Hematopoietic multipotent progenitor cell (in vitro differentiated cells): ENCODE measurements at places on chromosomes 6 and 20.
A peak's percentile ranks its signal among the peaks of the same experiment; 100 is the strongest.

DNA sequence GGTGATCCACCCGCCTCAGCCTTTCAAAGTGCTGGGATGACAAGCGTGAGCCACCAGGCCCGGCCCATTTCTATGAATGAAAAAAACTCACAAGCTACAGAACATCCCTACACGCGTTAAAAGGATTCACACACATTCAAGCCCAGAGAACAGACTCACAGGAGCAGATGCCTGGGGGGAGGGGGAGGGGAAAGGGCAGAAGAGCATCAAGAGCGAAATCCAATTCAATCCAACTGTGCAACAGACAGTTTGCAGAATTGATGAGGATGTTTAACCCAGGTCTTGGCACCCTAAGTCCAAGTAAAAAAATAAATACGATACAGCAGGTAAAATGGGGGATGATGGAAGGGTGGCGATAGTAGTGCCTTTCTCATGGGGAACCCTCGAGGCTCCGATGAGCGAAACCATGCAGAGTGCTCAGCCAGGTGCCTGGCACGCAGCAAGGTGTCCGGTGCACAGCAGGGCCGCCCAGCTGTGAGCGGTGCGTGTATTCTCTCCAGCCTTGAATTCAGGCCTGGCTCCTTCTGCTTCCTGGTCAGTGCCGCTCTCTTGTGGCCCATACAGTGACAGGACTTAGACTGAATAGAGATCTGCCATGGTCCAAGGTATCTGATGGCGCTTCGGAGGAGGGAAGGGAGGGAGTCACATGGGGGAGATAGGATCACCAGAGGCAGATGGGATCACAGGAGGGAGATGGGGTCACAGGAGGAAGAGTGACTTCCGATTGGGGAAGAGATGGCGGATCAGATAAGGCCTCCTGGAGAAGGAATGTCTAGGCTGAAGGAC is 35.4 kb upstream of the ANGPT4 start:
- no peak for DNase-seq

DNA sequence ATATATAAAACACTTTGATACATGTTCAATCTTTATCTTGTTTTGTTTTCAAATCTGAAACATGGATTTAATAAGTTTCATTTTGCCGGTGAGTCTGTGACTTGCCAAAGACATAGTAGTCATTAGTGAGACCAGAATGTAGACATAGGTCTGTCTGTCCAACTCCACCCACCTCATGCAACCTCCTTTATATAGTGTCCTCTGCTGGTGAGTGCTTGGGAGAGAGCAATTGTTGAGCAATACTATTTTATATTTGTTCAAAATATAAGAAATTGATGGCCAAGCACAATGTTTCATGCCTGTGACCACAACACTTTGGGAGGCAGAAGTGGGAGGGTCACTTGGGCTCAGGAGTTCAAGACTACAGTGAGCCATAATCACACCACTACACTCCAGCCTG is 10.8 kb upstream of the LY86 start:
- DNase-seq: no peak

GRCh38 chr6:127288705-127289104 is 22.0 kb downstream of the RNF146 start:
- no peak for DNase-seq

GRCh38 chr20:41191562-41192500 is 54.5 kb downstream of the PLCG1 start:
- no peak for DNase-seq

- peak; percentile 85 for DNase-seq
Measured at GRCh38 chr6:35737413-35738211, 780 bp downstream of the ARMC12 start.

- no peak for DNase-seq
Measured at GRCh38 chr6:46676604-46677313, 10.9 kb upstream of the TDRD6 start.

DNA sequence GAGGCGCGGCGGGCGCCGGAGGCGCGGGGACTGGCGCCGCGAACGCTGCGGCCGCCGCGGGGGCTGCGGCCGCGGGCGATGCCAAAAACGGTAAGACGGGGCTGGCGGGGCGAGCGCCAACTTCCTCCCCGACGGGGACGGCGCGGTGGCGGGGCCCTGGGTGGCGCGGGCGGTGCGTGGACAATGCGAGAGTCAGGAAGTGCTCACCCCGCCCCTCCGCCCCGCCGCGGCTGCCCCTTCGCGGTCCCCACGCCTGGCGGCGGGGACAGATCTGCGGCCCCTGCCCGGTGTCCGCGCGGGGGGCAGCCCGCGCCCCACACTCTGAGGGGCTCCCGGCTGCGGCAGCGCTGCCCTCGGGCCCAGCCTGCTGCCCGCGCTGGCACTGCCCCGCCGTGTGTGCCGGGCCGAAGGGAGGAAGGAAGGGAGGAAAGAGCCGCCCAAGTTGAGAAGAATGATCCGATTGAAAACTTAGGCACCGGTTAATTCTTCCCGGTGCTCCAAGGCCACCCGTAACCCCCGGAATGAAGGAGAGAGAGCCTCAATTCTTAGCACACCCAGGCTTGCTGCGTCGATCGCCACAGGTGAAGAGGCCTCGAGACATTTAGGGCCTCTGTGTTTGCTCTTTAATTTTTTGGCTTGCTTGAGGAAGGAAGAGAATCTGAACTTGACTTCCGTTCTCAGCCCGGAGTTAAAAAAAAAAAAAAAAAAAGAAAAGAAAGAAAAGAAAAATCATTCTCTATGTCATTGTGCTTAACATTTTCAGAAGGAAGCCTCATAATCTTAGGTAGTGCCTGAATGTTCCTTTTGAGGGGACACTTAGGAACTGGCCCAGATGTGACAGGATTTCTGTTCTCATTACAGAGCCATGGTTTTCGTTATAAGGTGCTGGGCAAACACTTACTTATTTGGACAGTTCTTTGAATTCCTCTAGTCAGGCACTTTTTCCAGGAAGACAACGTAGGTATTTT is 982 bp downstream of the HECA start:
- no peak for DNase-seq

GRCh38 chr20:53205046-53205445 is 232.9 kb downstream of the TSHZ2 start:
- no peak for DNase-seq

DNA sequence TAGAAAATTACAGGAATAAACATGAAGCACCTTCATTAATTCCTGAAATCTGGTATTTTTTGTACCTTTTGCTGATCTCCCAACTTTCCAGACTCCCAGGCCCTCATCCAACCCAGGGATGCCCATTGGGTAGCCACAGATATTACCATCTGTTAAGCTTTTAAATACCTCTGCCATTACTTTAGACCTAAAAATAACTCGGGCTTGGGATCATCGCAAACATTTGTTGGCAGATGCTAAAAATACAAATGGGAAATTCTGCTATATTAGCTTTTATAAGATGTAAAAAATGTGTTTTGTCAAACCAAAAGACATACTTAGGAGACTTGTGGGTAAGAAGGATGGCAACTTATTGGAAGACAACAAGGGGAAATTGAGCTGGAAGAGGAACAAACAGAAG is 376.1 kb downstream of the CENPW start:
- no peak for DNase-seq

DNA sequence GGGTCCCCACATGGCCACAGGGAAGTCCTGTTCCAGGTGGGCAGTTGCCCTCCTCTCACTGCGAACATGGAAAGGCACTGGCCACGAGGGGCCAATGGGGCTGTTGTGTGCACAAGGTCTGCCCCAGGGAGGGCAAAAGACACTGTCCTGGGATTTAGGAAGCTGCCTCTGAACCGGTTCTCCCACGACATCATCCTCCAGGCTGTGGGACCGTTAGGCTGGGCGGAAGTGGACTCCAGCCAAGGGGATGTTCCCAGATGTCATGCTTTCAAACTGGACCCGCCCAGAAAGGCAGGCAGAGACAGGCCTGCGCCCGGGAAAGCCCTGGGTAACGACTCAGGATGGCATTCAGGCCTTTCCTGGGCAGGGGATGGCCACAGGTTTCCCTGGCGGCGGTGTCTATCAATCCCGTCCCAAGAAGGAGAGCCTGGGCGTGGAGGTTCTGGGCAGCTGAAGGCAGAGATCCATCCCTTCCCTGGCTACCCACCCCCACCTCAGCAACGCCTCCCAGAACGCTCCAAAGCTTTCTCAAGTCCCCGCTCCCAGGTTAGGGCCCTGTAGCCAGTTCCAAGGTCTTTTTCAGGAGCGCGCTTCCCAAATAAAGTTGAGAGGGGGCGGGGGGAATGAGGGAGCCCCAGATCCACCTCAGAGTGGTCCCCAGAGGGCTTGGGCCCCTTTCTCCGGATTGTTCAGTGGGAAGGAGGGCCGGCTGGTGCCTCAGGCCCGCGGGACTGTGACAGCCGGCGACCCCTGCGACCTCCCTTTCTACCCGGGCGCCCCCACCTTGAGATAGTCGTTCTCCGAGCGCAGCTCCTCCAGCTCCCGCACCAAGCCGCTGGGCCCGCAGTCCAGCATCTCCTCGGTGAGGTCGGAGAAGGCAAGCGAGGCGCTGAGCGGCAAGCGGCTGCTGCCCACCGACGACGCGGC is 13.8 kb upstream of the TLDC2 start:
- no peak for DNase-seq

DNA sequence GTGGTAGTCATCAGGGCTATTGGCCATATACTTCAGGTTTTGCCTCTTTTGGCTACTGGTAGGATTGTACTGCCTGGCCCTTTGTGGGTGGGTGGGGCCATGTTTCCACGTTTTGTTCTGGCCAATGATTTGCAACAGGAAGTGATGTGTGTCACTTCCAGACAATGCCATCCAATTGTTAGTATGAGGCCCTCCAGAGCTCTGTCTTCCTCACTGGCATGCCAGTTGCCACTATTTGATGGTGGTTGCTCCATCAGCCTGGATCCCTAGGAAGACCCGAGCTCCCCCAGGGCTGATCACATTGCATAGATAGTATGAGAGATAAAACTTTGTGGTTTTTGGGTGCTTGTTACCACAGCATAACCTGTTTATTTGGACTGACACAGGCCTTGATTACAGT is 7.7 kb upstream of the LRRN4 start:
- no peak for DNase-seq

- peak; percentile 17 for DNase-seq
Measured at GRCh38 chr6:36769676-36770499, 69.4 kb downstream of the CPNE5 start.

DNA sequence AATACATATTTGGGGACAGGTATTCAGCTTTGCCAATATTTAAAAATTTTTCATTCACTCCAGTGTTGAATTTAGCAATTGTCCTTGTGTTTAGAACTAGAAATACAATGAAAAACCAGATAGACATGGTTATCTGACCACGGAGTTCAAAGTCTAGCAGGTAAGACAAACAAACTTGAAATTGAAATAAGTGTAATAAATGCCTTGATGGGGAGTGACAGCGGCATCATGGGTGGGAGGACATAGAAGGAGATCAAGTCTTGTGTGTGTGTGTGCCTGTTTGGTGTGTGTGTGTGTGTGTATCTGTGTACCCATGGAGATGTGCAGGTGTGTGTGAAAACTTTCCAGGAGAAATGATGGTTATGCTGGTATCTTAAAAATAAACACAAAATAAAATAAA is 750.0 kb upstream of the CITED2 start:
- DNase-seq: no peak

DNA sequence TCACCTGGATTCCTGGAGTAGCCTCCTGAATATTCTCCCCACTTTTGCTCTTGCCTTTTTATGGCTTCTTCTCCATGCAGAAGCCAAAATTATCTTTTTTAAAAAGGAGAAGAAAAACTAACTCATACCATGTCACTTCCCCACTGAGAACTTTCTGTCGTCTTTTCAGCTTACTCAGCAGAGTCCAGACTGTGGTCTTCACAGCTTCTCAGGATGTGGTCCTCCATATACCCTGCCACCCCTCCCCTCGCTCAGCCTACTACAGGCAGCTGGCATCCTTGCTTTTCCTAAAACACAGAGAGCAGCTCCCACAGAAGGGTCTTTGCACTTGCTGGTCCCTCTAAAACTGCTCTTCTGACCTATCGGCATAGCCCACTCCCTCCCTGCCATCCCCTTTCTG is 89.4 kb upstream of the ISM1 start:
- DNase-seq: no peak

DNA sequence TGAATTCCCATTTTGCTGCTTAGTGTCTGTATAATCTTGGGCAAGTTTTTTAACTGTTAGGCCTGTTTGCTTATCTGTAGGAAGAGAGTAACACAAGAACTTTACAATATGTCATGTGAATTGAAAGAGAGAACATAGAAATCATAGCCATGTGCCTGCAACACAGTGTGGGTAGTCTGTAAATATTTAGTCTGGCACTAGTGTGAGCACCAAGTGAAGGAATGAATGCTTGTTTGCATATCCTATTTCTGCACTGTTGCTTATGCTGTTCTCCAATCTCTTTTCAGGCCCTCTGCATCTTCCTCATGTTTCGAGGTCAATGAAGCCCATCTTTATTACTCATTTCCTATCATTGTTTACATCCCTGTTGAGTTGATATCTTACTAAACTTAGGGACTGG is 49.2 kb downstream of the CBFA2T2 start:
- no peak for DNase-seq

DNA sequence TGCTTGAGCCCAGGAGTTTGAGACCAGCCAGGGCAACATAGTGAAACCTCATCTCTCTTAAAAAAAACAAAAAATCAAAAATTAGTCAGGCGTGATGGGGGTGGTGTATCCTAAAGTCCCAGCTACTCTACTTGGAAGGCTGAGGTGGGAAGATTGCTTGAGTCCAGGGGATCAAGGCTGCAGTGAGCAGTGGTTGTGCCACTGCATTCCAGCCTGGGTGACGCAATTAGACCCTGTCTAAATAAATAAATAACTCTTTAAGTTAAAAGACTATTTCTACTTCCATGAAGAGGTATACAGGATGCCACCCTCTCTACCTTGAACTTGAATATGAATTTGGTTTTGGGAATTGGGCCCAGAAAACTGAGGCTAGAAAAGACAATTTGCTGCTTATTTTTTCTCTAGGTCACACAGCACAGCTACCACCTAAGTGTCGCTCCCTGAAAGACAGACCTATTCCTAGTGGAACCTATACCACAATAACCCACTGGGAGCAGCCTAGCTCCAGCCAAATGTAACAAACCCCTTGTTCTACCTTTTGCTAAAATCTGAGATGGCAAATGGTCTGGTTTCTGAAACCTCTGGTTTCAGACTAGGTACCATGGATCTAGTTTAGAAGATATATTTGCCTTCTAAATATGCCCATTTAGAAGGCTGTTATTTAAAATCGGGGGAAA is 35.2 kb downstream of the HMGCLL1 start:
- DNase-seq: no peak

- DNase-seq: no peak
Measured at GRCh38 chr6:41280381-41281057, 6.0 kb downstream of the TREM1 start.

DNA sequence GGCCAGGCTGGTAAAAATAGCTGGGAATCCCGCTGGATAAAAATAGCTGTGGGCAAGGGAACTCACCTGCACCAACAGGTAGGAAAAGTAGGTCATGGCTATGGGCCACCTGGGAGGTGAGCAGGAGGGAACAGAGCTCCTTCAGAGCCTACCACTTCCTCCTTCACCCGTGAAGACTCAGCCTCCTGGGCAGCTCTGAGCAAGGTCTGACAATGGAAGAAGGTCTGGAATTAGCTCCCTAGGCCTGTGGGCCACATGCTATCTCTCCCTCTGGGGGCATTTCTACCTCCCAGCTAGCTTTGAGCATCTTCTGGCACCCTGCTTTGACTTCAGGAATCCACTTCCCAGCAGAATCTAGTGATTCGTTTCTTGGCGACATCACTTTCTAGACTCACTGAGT is 153.9 kb downstream of the MRPL14 start:
- DNase-seq: no peak

GRCh38 chr6:75085931-75086635 is 119.8 kb downstream of the COL12A1 start:
- no peak for DNase-seq
